Activated T-helper 1 cell treated with Interleukin-2 at 50 U/mL for 16 hours (primary cell): ENCODE measurements at places on chromosomes 16 and 17.

GRCh38 chr17:77106874-77107358 is 33.9 kb upstream of the SEC14L1 start:
- no peak for DNase-seq

DNA sequence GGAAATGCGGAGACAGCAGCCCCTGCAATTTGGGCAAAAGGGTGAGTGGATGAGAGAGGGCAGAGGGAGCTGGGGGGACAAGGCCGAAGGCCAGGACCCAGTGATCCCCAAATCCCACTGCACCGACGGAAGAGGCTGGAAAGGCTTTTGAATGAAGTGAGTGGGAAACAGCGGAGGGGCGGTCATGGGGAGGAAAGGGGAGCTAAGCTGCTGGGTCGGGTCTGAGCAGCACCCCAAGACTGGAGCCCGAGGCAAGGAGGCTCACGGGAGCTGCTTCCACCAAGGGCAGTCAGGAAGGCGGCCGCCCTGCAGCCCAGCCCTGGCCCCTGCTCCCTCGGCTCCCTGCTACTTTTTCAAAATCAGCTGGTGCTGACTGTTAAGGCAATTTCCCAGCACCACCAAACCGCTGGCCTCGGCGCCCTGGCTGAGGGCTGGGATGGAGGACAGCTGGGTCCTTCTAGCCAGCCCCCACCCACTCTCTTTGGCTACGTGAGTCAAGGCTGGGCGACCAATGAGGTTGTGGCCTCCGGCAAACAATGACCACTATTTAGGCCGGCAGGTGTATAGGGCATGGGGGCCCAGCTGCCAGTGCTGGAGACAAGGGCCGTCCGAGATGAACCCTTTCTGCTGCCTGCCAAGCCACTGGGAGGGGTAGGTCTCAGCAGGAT is 507 bp downstream of the SERPINF1 start:
- DNase-seq: no peak

DNA sequence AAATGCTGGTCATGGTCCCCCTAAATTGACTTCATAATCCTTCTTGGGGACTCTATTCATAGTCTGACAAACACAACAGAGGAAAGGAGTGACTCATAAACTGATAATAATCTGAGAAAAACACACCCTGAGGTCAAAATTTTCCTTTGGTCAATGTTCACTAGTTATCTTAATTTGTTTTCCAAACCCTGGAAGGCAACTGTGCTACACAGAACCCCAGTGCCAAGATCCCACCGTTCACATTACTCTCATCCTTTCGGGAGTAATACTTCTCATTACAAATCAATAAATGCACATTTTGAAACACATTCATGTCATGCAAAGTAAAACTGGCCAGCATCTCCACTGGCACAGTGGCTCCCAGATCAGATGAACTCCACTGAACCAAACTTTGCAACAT is 23.2 kb downstream of the COIL start:
- DNase-seq: no peak

DNA sequence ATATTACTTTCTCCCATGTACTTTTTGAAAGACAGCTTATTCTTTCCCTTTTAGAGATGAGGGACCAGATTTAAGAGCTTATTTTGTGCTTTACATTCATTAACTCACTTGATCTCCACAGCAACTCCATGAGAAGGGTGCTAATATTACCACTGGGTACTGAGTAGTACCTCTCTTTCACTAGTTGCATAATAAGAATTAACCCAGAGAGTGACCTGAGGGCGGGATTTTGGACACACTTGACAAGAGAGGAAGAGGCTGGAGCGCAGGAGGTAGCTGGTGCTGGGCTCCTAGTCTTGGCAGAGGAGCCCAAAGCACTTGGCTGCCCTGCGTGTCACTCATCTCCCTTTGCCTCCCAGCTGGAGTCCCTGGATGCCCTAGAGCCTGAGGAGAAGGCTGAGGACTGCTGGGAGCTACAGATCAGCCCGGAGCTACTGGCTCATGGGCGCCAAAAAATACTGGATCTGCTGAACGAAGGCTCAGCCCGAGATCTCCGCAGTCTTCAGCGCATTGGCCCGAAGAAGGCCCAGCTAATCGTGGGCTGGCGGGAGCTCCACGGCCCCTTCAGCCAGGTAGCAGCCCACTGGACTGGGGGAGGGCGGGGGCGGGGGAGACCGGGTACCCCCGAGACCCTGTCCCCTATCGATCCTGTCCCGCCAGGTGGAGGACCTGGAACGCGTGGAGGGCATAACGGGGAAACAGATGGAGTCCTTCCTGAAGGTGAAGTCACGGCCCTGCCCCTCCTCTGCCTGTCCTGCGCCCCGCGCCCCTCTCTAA is 1.7 kb upstream of the MAZ start:
- no peak for DNase-seq

- peak; percentile 42 for DNase-seq
These were observed 1.5 kb downstream of the ZFPM1 start for GRCh38 chr16:88454523-88454947.

DNA sequence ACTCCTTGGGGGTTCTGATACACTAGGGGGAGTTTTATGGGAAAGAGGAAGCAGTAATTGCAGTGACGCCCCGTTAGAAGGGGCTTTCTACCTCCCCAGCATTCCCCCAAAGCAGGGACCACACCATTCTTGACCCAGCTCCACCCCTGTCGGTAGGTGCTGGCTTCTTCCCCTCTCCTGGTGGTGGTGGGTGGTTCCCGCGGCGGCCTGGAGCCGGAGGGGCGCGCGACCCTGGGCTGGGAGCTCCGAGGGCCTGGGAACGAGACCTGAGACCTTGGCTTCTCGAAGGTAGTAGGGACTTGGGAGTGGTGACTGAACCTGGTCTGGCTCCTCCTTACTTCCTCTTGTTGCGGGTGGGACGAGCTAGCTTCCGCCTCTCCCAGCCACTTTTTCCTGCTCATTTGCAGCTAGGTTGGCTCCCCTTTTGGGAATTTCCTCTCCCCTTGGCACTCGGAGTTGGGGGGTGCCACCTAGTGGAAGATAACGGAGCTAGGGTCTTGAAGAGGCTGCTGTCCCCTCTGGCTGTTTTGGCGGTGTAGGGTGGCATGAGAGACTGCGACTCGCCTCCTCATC is 438 bp downstream of the GRN start:
- DNase-seq: no peak

DNA sequence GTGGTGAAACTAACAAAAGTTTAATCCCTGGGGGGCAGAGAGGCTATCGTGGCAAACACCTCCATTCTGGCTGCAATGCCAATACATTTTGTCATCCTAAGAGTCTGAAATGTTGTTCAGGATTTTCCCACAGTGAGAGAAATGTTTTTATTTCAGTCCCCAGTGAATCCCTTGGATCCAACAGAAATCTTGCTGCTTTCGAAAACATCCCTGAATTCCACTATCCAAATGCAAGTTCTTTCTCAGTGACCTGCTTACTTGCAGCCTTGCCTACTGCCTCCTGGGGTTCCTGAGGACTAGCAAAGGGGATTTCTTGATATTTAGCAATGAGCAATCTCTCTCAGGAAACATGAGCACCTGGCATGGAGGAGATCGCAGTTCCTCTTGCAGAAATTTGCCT is 202.1 kb upstream of the IRX3 start:
- DNase-seq: no peak

DNA sequence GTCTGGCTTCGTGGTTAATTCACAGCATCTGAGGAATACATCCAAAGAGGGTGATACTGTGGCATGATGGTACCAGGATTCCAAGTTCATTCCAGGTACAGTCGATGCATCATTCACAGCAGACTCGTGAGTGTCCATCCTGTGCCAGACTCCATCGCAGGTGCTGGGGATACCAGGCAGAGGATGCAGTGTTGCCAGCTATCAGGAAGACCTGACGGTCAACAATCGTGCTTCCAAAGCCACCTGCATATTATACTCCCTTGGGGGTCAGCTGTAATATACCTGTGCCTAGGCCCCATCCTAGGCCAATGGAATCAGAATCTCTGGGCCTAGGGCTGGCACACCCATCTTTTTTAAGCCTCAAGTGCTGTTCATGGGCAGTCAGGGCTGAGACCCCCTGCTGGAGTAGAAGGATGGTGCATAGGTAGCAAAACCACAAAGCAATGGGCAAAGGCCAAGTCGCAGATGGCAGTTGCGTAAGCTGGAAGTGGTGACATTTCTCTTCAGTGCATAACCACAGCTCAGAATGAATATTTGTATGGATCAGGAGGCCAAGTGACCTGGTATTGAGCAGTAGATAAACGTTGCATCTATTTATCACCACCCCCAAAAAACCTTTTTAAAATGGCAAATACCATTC is 42.9 kb upstream of the C16orf78 start:
- DNase-seq: no peak

DNA sequence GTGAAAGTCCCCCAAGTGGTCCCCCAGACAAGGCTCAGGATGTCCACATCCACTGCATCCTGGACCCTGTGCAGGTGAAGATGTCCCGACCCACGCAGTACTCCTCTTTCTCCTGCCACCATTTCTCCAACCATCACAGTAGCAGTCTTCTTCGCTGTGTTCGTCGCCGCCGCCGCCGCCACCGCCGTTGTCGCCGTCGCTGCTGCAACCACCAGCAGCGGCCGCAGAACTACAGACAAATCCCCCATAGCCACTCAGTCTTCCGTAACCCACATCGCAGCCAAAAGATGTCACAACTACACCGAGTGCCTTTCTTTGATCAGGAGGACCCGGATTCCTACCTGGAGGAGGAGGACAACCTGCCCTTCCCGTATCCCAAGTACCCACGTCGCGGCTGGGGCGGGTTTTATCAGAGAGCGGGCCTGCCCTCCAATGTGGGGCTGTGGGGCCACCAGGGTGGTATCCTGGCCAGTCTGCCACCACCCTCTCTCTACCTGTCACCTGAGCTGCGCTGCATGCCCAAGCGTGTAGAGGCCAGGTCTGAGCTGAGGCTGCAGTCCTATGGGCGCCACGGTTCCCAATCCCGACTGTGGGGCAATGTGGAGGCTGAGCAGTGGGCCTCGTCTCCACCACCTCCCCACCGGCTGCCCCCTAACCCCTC is 917 bp downstream of the SPEM2 start:
- no peak for DNase-seq

- no peak for DNase-seq
These were observed 1.8 kb downstream of the MAPT start for GRCh38 chr17:45895969-45896785.

DNA sequence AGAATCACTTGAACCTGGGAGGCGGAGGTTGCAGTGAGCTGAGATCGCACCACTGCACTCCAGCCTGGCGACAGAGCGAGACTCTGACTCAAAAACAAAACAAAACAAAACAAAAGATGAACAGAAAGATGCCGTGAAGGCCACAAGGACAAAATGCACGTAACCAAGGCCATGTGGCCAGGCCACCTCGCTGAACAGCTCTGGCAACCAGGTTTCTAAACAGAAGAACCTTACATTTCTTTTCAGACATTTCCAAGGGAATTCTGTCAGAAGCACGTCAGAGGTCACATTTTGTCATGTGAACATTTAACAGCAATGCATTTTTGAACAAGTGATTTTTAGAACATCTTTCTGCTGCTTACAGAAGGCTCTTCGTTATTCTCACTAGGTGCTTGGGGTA is 28.8 kb downstream of the USP22 start:
- DNase-seq: no peak

GRCh38 chr16:2815299-2815771 is 1.7 kb upstream of the PRSS21 start:
- no peak for DNase-seq

- no peak for DNase-seq
These were observed 178.9 kb upstream of the SOX9 start for GRCh38 chr17:71941920-71942319.

DNA sequence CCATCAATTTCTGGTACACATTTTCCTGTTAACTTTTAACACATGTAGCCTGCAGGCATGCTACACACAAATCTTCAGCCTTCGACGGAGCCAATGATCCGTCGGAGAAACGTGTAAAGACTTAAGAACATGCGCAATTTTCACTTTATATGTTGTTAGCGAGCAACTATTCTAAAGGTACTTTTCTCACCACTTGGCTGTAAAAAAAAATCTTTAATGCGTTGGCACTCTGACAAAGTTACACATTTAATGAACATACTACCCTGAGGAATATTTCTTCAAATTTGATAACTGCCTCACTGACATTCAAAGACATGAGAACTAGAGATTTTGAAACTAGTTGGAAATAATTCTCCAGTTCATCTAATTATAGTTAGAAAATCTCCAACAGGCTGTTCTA is 507.5 kb upstream of the SALL1 start:
- DNase-seq: no peak

DNA sequence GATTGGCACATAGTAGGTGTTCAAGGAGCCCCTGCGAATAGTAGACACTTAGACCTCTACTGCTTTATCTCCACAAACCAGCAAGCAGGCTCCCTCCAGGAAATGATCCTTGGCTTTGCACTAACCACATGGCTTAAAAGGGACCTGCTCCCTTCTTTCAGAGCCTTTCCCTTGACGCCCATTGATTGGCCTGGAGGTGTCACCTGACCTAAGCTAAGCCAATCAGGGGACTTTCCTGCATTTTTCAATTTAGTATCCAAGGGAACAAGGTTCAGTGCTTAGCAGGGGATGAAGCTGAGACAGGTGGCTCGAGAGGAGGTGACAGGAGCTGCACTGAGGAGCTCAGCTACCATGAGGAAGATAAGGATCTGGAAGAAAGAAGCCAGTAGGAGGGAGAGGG is 52.8 kb downstream of the CLEC19A start:
- no peak for DNase-seq

- DNase-seq: no peak
These were observed 18.2 kb downstream of the PCTP start for GRCh38 chr17:55768936-55769624.

DNA sequence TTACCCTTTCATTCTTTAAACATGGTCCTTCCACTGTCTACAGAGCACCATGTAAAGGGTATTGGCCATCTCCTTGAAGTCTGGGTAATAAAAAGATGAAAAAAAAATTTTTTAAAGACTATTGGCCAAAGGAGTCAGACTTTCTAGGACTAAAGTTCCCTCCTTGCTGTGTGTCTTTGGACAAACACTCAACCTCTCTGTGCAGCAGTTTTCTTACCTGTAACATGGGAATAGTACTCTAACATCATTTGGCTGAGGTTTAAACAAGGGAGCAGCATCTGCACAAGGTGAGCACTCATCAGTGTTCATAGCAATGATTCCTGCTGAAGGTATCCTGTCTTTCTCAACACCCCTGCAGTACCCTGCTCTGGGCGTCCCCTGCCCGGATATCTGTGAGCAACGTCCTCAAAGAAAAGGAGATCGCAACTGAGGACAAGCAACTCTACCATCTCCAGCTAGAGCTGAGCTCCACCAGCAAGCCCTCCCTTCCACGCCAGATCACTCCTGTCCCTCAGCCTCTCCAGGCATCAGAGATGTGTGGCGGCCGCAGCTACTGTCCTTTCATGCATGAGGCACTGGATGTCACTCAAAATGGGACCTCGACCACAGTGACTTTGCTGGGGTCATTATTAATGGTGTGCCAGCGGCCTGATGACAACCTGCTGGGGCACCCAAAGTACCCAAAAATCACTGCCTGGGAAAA is 29.5 kb upstream of the RPH3AL start:
- no peak for DNase-seq

DNA sequence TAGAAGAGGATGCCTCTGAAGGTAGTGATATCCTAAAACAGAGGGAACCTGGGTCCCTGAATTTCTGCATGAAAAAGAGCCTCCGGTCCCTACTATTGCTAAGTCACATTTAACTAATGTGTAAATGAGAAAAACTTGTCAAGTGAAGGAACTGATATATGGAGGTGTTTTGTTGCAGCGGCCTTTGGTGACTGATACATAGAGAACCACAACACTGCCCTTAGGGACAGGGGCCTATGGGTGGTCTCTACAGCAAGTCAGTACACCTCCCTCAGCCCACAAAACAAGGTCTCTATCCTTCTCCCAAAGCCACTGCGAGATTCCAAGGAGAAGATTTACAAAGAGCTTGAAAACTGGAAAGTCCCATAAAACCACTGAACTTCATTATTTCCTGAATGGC is 275.3 kb downstream of the SOX9 start:
- DNase-seq: no peak
